ENCODE measurements at places on chromosomes 5 and 9. TPM values are rescaled to one million over a fixed set of nuclear protein-coding genes. Genes with fewer than 3 reads are reported as not detected.

PCDHGA1 gene
- 0.32 TPM for polyA plus RNA-seq

RASGEF1C gene
- polyA plus RNA-seq, result 0.80 TPM

PCDHAC2 gene
- polyA plus RNA-seq, result 6.5 TPM

PCDHB3 gene
- polyA plus RNA-seq, result 1.4 TPM

STOM gene
- polyA plus RNA-seq, result 134 TPM

MARCOL gene
- not detected for polyA plus RNA-seq

C5orf46 gene
- not detected for polyA plus RNA-seq

KCNMB1 gene
- polyA plus RNA-seq, result 3.2 TPM

IRX1 gene
- not detected for polyA plus RNA-seq

SKP1 gene
- 121 TPM for polyA plus RNA-seq

CATSPER3 gene
- 0.71 TPM for polyA plus RNA-seq

SPINK13 gene
- 2.1 TPM for polyA plus RNA-seq

ARL14EPL gene
- polyA plus RNA-seq, result not detected

ENTPD8 gene
- polyA plus RNA-seq, result 0.16 TPM

IFNA16 gene
- not detected for polyA plus RNA-seq

NRARP gene
- polyA plus RNA-seq, result 0.59 TPM

PAX5 gene
- polyA plus RNA-seq, result 0.07 TPM

PCDHB11 gene
- polyA plus RNA-seq, result 0.67 TPM

Data from adrenal gland (tissue), 19 donors.